Activated CD4-positive, alpha-beta T cell treated with anti-CD3 and anti-CD28 coated beads for 1 hour (primary cell): ENCODE measurements at places on chromosomes 6 and 20.

- no peak for DNase-seq
Measured at GRCh38 chr6:136338486-136338885, 48.8 kb upstream of the BCLAF1 start.

- no peak for DNase-seq
Measured at GRCh38 chr6:123802351-123802696, 1.3 kb upstream of the NKAIN2 start.

DNA sequence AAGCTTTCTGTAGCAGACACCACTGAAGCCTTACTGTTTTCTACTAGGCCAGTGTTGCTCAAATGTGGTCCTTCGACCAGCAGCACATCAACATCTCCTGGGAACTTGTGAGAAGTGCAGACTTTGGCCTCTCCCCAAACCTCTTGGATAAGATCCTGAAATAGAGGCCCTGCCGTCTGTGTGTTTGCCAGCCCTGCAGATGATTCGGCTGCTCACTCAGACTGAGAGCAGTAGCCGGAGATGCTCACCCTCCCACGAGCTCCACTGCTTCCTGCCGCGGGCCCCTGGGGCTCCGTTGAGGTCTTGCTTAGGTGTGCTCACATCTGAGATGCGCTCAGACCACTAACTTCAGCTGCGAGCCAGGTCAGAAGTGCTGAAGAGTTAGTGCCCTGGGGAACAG lies 129.5 kb upstream of the SSTR4 start:
- DNase-seq: no peak

GRCh38 chr20:32832664-32833063 lies 12.9 kb downstream of the MAPRE1 start:
- DNase-seq: no peak

DNA sequence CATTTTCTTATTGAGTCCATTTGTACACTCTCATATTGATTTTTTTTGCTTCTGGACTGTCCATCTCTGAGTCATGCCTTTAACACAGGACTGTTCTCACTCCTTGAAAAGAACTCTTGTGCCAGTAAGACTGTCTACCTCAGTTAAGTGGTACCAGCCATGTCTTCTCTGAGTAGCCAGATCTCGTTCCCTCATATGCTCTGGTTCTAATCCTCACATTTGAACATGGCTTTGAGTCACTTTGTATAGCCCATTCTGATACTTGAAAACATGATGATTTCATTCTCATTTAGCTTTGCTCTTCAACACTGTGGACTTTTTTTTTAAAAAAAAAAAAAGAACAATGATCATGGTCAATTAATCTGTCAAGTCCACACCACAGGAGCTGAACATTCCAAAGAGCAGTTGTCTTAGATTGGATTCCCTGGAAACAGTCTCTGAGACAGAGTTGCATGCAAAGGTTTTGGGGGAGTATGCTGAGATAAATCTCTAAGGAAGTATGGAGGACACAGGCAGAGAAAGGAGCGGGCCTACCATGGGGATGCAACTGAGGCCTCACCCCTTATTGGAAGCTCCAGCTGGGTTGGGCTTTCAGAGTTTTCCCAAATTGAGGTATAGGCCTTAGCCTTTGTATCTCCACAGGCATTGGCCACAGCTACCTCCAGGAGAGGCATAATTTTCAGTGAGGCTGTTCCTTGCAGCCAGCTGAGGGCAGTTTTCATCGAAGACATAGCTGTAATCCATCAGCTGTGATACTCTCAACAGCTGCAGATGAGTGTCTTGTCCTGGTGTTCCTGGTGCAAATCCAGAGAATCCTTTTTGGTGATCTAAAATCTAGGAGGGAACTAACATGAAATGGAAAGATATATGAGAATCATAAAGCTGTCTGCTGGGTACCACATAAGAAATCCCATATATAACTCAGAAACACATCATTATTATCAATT lies 6.0 kb upstream of the PTCHD4 start:
- no peak for DNase-seq

- no peak for DNase-seq
Measured at GRCh38 chr20:37245216-37246150, 16.1 kb downstream of the GHRH start.

DNA sequence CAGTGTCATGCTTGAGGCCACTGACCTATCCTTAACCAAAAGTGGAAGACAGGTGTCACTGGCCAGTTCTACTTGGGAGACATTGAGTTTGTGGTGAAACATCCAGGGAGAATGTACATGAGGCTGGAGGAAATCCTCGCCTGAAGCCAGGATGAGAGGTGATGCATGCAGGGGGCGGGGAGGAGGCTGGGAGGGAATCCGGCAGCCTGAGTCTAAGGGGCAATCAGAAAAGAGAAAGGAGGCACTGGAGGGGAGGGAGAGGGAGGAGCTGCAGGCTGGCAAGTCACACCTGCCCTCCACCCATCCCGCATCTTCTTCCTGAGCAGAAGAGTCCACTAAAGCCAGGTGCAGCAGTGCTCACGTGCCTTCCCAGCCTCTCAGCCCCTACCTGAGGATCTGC lies 14.9 kb upstream of the DDO start:
- DNase-seq: no peak

- DNase-seq: no peak
Measured at GRCh38 chr6:6863970-6864639, 243.7 kb upstream of the RREB1 start.

- DNase-seq: no peak
Measured at GRCh38 chr6:38784506-38785235, 69.6 kb downstream of the DNAH8 start.

DNA sequence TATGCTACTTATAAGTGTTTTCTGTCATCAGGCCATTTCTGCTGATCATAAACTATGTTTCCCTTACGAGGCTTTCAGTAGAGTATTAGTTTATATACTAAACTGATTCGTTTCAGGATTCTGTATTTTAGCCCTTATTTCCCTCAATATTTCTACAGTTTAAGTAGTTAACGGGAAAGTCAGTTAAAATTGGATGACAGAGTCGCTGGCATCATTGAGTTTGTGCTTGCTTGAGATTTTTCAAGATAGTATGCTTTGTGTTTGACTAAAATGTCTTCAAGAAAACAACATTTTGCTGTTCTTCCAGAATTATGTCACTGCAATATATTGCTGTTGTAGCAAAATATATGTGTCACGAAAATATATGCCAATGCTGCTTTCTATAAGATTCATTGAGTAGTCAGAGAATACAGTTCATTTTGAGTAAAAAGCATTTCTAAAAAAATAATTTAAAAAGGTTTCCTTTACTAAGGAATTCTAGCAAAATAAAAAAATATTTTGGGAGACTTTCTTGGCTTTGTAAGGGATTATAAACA lies 51.4 kb downstream of the NCOA7 start:
- no peak for DNase-seq

DNA sequence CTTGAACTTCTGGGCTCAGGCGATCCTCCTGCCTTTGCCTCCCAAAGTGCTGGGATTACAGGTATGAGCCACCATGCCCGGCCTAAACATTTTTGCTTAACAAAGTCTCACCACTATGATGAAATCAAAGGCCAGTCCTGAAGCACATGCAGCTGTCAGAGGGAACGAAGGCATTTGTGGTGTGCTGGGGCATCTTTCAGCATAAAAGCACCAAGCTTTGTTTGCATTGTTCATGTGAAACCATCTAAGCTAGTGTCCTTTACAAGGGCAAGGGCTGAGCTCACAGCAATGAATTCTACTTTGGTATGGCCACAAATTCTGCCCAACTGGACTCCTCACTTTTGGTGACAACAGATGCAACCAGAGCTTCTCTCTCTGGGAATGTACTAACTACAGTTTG lies 66.8 kb downstream of the ZFP64 start:
- no peak for DNase-seq

GRCh38 chr6:36266913-36267644 lies 2.8 kb upstream of the PNPLA1 start:
- no peak for DNase-seq

- no peak for DNase-seq
Measured at GRCh38 chr20:2709205-2709981, 16.8 kb downstream of the EBF4 start.

DNA sequence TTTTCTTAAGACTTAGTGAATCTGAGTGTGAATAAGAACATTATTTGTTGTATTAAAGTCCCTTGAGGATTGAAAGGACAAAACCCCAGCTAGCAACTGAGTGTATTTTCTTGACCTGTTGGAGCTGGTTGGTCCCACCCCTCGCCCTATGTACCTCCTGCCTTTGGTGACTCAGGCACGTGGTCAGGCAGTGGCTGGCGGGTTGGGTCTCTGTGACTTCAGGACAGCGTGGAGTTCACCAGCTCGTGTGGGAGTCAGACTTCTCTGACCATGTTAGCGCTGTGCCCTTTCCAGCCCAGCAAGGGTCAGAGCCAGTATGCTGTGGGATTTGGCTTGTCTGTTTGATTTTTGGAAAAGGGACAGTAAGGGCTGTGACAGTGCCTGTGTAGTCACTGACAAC lies 93.7 kb downstream of the SSR1 start:
- no peak for DNase-seq

GRCh38 chr6:15285682-15286294 lies 39.9 kb downstream of the JARID2 start:
- DNase-seq: no peak

DNA sequence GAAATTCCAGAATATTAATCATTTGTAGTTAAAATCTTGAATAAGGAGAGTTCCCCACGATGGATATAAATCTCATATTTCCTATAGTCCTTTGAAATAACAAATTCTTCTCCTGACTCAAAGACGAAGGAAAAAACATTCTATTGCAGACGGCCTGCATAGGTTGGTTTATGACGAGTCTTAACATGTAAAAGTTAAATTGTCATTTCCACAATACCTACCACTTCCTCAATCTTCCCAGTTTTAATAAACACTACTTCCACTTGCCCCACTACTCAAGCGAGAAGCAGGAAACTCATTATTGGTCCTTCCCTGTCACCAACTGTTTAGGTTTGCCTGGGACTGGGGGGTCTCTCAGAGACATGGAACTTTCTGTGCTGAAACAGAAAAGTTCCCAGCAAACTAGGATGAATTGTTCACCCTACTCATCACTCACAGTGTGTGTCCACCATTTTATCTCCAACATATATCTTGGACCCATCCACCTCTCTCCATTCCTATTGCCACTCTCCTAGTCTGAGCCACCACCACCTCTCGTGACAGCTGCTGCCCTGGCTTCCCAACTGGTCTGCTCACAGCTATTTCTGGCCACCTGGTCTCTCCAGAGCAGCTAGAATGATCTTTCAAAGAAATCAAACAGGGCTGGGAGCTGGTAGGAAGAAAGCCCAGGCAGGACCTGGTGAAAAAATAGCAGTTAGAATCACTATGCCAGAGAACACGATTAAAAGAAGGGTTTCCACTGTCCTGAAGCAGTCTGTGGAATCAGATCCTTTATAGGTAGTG lies 15.1 kb upstream of the ZSCAN9 start:
- no peak for DNase-seq

DNA sequence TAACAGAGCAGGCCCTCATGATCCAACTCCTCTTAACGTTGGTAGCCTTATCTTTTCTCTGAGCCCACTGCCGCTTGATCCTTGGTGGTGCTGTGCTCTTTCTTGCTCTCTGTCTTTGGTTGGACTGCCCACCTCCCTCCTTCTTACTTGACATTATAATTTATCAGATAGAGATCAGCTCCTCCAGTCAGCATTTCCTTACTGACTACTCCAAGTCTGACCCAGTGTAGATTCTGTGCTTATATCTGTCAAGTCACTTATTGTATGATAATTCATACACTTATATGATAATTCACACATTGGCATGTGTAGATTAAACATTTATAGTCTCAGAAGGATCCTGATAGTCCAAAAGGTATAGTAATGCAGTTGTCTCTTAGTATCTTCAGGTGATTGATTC lies 18.1 kb downstream of the PTPRA start:
- DNase-seq: no peak

- no peak for DNase-seq
Measured at GRCh38 chr20:47493963-47494293, 7.8 kb upstream of the NCOA3 start.

DNA sequence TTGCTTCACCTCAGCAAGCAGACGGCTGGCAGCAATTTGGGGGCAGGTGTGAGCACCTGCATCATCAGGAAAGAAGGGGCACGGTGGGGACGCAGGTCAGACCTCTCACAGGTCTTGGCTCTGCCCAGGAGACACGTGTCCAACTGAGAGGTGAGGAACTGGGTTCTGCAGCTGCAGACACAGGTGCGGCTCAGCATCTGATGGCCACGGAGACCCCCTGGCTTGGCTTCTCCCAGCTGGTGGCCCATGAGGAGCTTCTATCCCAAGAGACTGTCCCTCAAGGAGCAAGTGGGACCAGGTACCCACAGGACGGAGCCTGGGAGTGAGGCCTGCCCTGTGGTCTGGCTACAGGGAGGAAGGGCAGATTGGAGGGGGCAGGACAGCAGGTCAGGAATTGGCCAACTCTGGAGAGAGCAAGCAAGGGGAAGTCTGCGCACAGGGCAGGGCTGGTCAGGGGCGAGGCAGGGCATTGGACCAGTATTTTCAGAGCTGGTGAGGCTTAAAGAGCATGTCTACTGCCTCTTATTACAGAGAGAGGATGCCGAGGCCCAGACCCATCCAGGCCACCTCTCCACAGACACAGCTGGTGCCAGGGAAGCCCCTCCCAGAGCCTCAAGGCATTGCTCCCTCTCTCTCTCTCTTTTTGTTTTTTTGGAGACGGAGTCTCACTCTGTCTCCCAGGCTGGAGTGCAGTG lies 4.2 kb downstream of the STMN3 start:
- no peak for DNase-seq

DNA sequence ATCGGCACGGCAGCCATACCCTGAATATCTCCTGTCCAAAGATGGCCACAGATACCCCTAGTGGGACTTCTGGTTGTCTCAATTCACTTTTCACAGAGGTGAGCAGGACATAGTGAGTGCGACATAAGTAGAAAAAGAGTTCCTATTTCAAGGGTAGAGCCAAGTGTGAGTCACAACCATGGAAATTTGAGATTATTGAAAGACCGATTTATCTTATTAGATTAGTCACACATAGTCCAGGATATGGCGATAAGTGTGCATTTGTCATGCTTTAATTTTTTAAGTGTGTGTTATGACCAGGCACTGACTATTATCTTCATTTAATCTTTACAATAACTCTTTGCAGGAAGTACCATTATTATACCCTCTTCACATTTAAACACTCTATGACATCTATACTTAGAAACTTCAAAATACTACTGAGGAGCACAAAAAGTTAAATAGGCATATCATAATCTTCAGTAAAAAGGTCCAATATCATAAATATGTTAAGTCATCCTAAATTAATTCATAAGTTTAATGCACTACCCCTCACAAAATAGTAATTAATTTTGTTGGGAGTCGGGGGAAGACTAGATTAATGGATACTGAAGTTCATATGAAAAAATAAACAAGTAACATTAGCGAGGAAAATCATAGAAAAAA lies 13.4 kb upstream of the TNFAIP3 start:
- no peak for DNase-seq

DNA sequence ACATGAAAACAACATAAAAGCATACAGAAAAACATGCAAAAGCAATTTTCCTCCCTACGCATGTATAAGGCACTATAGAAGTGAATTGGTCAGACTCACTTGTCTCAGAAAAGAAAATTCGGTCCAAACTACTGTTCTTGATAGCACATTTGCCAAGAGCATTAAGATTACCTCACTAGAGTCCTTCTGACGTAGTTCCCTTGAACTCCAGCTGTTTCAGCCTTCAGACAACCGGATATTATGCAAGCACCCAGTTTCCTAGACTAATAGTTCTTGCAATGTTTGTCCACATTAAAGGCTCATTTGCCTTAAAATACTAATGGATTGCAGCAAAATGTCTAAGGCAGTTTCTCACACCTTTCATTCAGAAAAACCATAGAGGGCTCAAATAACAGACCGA lies 2.5 kb upstream of the CASS4 start:
- DNase-seq: no peak

- DNase-seq: no peak
Measured at GRCh38 chr20:35903843-35904242, 50.5 kb downstream of the SCAND1 start.
